ENCODE measurements at places on chromosomes 1 and 21.
A peak's percentile ranks its signal among the peaks of the same experiment; 100 is the strongest.

- no peak for DNase-seq
Measured at GRCh38 chr1:79738101-79738500, 731.6 kb upstream of the ADGRL4 start.

DNA sequence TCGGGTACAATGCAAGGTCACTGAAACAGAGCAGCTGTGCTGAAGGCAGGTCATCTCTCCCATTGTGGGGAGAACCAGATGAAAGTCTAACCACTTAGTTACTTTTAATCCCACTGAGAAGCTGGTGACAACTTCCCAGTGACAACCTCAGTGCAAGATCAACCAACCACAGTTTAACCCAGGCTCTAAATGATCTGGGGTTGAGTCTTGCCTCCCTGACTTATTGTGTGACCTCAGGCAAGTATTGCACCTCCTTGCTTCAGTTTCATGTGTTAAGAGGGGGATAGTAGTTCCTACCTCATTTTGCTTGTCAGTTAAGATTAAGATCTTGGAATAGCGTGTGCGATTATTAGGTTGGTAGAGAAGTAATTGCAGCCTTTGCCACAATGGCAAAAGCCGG lies 3.2 kb downstream of the ZP4 start:
- DNase-seq = no peak

DNA sequence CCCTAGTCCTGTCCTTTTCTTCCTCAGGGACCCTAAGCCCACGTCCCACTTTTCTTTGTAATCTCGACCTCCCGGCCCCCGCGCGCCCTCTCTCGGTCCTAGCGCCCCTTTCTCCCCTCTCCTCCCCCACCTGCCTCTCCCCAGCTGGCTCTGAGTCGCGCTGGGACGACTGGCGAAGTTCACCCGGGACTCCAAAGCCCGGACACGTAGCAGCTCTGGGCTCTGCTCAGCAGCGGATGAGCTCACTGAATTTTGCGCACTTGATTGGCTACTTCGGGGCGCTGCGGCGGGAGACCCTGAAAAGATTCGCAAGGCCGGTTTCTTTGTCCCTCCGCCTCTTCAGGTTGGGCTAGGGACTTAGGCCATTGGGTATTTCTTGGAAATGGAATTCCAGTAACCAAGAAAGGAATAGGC lies 16.3 kb upstream of the ACKR1 start:
- no peak for DNase-seq

GRCh38 chr1:60911966-60912697 lies 170.2 kb upstream of the NFIA start:
- peak; percentile 53 for DNase-seq

DNA sequence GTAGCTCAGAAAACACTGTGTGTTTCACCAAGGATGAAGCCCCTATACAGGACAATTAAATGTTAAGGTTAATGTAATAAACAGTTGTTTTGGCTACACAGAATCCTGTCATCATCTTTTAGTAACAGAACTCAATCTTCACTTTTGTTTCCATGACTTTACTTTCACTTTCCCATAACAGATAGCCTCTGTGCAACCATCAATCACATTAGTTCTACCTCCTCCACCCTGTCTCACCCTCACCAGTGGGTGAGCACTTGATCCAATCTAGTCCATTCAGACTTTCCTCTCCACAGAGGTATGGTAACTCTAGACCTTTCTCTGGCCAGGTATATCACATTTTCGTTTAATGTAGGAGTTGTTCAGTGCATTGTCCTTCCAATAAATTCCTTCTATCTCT lies 1018.5 kb downstream of the ADGRL2 start:
- no peak for DNase-seq

DNA sequence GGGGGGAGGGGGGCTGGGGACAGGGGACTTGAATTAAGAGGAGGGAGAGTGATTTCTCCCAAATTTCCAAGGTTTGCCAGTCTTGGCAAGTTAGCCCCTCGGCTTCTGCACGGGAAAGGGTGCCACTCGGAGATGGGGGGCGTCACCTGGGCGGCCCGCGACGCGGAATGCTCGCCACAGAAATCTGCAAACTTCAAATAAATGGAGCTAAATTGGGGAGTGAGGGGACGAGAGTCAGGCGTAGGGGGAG lies 885 bp upstream of the SSBP3 start:
- DNase-seq = no peak

DNA sequence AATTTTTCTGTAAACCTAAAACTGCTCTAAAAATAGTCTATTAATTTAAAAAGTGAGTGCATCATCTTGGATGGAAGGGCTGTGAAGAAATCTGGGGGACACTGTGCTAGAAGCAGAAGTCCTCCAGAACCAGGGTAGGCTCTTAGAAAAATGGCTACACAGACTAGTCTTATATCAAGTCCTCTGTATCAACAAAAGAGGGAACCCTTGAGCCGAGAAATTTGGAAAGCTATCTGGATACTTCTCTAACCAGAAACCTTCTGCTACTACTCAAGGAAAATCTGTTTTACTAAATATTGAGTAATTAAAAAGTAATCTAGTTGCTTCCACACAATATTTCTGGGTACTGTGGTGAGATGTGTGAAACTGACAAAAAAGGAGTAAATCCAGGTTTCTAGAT lies 92.1 kb downstream of the WDR3 start:
- DNase-seq = no peak

- no peak for DNase-seq
Measured at GRCh38 chr1:207861442-207862177, 49.3 kb downstream of the CD34 start.

- DNase-seq = no peak
Measured at GRCh38 chr1:54246116-54246721, 46.3 kb downstream of the MRPL37 start.

DNA sequence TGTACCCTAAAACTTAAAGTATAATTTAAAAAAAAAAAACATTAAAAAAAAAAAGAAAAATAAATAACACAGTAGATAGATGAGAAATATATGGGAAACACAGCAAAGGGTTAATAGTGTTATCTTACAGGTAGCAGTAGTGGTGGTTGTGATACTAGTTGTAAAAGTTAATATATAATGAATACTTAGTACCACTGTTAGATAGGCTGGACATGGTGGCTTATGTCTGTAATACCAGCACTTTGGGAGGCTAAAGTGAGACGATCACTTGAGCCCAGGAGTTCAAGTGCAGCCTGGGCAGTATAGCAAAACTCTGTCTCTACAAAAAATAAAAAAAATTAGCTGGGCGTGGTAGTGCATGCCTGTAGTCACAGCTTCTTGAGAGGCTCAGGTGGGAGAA lies 32.6 kb upstream of the CD46 start:
- DNase-seq = no peak

Data from NCI-H748 treated with DMSO at 0.1 percent for 48 hours (cell line).